ENCODE measurements at places on chromosomes 12 and 14.

DNA sequence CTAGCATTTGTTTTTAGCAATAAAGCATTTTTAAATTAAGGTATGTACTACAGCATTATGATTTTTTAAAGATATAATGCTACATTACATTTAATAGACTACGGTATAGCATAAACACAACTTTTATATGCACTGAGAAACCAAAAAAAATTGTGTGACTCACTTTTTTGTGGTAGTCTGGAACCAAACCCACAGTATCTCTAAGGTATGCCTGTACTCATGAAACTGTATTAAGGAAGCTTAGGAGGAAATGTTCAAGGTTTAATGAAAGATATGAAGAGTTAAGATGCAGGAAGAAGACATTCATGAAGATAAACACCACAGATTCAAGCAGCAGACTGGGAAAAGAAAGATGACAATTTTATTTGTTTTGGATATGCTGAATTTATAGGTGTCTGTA lies 51.7 kb downstream of the PPP1R12A start:
- no peak for DNase-seq

GRCh38 chr12:58563621-58564020 lies 356.7 kb downstream of the LRIG3 start:
- no peak for DNase-seq

DNA sequence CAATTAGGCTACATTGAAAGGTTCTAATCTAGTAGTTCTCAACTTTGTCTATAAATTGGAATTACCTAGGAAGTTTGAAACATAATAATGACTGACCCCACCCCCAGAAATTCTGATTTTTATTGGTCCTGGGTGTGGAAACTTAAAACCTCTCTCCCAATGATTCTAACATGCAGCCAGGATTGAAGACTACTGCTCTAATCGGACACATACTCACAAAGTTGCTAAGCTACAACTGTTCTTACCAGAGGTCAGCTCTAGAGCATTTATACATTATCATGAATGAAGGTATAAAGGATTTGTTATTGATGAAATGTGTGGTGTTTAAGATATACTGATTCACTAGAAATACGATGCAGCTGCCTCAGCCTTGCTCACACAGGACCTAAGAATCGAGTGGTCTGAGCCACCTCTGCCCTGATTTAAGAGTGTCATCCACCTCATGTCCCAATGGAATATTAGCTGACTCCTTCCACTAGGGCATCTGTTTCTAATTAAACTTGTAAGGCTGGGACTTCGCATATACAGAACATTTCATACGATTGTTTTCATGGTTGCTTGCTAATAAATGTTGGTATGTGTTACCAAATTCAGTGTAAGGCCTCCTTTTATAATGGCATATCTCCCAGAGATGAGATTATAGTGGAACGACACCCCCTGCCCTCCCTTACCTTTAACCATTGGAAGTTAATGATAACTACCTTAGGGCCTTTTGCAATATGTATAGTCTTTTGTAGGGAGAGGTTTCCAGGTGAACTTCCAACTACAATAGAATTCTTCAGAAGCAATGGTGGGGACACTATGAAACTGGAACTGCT lies 410.8 kb upstream of the PDE3A start:
- no peak for DNase-seq

- DNase-seq = no peak
Measured at GRCh38 chr12:38607295-38607694, 290.7 kb downstream of the ALG10B start.

DNA sequence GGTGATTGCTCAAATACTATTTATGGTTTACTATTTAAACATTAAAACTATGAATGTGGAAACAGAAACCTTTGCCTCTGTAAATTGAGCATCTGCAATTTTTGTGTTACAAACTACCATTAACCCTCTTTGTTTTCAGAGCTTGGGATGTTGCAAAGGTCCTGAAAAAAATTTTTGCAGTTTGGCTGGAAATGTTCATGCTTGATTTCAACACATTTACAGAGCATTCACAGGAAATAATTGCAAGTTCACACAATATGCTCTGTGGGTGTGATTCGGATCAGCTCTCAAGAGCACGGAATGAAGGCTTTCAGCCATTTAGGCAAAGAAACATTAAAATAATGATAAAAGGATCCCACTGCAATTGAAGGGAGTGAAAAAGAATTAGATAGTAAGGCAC lies 232.9 kb downstream of the ATP23 start:
- no peak for DNase-seq

DNA sequence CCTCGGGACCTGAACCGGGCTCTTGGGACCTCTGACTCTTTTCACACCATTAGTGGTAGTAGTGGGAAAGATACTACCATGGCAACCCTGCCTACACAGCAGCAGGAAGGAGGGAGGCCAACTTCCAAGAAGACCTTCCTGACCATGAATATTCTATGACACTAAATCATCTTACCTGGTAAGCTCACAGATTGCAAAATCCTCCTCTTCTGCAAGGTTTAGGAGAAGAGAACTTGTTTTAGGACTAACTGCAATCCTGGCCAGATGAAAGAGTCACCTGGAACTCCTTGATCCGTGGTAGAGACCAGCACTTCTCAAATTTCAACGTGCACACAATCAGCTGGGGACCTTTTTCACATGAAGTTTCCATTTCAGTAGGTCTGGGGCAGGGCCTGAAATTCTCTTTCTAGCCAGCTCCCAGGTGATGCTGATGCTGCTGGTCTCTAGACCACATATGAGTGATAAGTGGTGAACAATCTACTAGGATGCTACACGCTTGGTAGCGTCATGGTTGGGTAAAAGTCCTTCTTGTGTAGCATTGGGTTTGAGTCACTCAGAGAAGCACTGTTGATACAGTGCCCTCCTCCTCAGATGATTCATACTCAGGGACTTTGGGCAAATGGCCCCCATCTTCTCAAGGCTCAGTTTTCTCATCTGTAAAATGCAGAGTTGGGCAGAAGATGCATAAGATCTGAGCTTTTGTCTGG lies 35.6 kb upstream of the FICD start:
- DNase-seq = no peak

DNA sequence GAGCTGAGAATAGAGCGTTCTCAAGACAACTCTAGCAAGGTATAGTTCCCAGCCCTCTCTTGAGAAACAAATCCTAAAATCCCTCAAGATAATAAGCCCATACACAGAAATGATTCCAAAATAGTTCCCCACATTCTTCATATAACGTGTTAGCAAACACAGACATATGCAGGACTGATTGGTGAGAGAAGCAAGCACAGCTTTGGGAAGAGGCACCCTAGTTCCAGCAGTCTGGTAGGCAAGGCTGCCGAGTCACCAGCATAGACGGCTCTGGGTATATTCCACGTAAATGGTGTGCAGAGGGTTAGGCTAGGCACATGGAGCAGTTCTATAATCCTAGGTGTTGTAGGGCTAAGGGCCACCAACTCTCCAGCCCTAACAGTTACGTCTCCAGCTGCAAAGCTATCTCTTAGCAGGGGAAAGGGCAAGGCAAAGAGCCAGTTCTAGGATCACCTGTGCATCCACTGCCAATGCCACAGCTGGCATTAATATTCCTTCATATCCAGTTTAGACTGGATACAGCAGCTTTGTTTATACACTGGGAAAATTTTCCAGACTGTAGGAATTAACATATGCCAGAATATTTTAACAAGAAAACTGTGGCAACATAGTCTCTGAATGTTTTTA lies 52.9 kb downstream of the SH2B3 start:
- DNase-seq = no peak

- no peak for DNase-seq
Measured at GRCh38 chr12:128825835-128826234, 2.1 kb upstream of the SLC15A4 start.

DNA sequence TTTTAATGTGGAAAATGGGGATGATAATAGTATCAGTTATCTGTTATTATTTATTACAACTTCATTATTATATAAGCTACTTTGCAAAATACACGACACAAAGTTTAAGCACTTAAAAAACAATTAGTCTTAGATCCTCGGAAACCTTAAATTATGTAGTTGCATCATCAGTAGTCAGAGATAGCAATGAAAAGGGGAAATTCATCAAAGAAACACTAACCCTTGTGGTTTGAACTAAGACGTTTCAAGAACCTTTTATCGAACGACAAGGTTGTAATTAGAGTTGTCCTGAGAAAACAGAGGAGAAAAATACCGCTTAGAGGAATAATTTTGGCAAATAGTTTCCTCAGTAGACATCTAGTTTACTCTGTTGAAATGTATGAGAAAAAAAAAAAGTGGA lies 198.5 kb downstream of the PTPRO start:
- no peak for DNase-seq

- no peak for DNase-seq
Measured at GRCh38 chr12:108722992-108723766, 8.1 kb downstream of the CORO1C start.

GRCh38 chr14:103561381-103562178 lies 877 bp downstream of the BAG5 start:
- no peak for DNase-seq

- DNase-seq = no peak
Measured at GRCh38 chr14:23344481-23344880, 8.2 kb downstream of the SLC22A17 start.

- DNase-seq = no peak
Measured at GRCh38 chr14:77980475-77981321, 180.8 kb downstream of the ADCK1 start.

DNA sequence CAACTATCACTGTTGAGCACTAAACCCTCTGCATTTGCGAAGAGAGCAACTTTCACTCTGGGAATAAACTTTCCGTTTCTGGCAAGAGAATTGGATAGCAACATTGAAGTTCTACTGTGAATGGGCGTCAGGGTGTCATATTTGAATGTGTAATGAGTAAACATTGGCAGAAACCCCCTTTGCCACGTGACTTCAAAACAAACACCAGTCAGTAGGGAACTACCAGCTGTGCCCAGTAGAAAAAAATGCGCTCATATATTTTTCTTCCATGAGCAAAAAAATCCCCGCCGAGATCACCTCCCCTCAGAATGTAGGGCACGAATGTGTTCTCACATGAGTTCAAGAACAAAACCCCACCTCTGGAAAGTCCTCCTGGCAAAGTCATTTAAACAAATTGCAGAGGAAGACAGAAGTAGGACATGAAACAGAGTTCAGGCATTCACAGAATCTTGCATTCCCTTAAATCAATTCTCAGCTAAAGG lies 80.6 kb downstream of the BTG1 start:
- DNase-seq = no peak

GRCh38 chr14:95047754-95048153 lies 109.6 kb downstream of the DICER1 start:
- no peak for DNase-seq

- no peak for DNase-seq
Measured at GRCh38 chr12:54019091-54019811, 9.0 kb upstream of the HOXC6 start.

GRCh38 chr14:67373347-67373746 lies 13.2 kb downstream of the EIF2S1 start:
- no peak for DNase-seq

GRCh38 chr14:79786522-79786921 lies 424.8 kb downstream of the DIO2 start:
- no peak for DNase-seq

GRCh38 chr12:29334937-29335336 lies 46.0 kb downstream of the ERGIC2 start:
- DNase-seq = no peak

GRCh38 chr12:77337362-77337761 lies 272.0 kb upstream of the E2F7 start:
- no peak for DNase-seq

DNA sequence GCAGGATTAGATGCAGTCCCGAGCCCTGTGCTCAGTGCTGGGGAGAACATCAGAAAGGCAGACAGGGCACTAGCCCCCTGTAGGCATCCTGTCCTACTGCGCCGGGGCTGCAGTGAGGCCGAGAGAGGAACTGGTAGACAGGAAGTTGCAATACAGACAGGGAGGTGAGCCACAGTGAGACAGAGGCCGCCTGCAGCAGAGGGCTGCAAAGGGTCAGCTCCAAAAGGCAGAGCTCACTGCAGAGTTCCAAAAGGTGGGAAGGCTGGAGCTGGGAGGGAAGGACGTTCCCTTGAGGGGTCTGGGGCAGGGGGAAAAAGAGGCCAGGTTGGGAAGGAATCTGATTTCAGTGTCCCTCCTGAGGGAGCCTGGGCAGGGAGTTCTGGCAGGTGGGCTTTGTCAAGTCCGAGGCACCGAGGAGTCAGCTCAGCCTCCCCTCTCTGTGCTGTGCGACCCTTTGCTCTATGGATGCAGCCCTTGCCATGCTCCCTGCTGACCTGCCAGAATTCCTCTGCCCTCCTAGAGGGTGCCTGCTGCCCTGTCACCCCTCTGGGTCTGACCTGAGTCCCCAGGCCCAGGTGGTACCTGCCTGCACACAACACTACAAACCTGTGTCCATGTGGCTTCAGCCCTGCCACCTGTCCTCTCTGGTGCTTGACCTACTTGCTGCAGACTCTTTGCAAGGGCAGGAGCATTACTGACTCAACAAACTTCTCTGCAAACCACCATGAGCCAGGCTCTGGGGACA lies 63.5 kb downstream of the PRMT8 start:
- DNase-seq = no peak

GRCh38 chr14:94514351-94514750 lies 5.1 kb upstream of the SERPINA12 start:
- DNase-seq = no peak

- DNase-seq = no peak
Measured at GRCh38 chr12:93145086-93145485, 216.0 kb upstream of the EEA1 start.

DNA sequence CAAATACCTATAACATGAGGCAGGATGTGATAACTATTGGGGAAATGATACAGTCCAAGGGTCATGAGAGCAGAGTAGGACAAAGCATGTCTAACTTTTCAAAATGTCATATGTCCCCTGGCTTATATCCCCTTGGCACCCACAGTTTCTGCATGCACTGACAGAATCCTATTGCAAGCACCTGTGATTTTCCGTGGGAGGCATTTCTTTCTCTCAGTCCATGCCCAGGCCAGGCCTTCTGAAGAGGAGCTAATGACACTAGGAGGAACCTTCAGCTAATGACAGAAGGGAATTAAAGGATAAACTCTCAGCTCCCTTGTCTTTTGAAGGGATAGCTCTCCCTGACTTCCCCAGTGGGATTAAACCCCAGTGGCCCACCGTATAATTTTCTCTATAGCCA lies 249.2 kb downstream of the TTC6 start:
- DNase-seq = no peak

GRCh38 chr14:77804592-77804991 lies 4.7 kb downstream of the ADCK1 start:
- DNase-seq = no peak

GRCh38 chr12:120939523-120939922 lies 35.4 kb upstream of the SPPL3 start:
- no peak for DNase-seq

DNA sequence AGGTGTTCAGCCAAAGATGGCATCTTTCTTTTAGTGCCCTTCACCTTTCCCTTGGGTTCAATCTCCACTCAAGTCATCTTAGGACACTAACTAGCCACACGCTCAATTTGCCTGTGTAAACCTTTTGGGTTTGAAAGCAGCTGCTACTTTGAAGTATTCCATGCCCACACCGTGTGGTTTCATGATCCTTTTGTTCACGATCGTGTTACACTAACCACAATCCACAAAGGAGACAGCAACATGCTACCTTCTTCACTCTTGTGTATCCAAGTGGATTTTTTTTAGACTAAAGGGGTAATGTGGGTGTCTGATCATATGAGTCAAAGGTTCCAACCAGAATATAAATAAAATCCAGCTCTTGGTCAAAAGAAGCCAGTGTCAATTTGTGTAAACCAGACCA lies 122.7 kb upstream of the FAR2 start:
- DNase-seq = no peak
